ENCODE measurements at places on chromosomes 2 and 18.

- DNase-seq = no peak
Measured at GRCh38 chr2:55099493-55099877, 49.2 kb upstream of the RTN4 start.

DNA sequence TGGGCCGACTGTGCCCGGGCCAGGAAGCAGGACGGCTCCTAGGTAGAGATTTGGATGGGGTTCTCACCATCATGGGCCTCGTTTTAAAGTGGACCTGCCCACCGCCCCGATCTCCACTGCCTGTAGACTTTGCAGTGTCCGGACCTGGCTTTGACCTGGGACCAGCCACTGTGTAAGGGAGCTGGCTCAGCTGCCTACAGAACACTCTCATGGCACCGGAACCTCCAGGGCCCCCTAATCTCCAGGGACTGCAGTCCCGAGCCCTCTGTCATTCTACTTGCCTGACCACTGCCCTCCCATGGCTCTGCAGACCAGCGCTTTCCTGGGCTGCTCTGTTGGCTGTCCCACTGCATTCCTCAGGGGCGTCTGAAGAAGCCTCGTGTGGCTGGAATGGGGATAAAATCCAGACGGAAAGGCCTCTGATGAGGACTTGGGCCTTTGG is 120.8 kb downstream of the GLI2 start:
- peak; percentile 47 for DNase-seq

- DNase-seq = no peak
Measured at GRCh38 chr2:223768179-223768578, 69.2 kb downstream of the AP1S3 start.

- DNase-seq = no peak
Measured at GRCh38 chr2:44796771-44797170, 144.7 kb upstream of the SIX3 start.

GRCh38 chr2:54881759-54882158 is 158.3 kb downstream of the EML6 start:
- DNase-seq = no peak

DNA sequence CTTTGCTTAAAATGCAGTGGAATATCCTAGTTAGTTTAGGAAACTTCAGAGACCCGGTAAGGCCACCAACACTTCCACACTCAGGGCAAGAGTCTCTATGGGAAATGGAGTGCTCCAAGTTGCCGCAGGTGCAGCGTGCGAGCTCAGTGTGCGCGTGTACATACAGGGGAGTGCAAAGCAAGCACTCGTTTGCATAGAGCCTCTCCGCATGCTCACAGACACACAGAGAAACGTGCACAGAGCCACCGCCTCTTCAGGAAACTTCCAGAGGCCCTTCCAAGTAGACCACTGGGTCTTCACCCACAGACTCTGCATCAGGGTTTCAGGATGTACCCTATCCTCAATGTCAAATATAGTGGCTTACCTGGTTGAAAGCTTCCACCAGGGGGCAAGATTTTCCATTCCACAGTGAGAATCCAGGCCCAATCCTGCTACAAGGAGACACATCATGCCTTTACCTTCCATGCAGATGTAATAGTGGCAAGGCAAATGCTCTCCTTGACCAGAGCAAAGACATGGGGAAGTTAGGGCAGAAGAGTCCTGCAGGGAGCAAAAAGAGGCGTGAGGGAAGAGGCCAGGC is 513.0 kb upstream of the MYT1L start:
- no peak for DNase-seq

DNA sequence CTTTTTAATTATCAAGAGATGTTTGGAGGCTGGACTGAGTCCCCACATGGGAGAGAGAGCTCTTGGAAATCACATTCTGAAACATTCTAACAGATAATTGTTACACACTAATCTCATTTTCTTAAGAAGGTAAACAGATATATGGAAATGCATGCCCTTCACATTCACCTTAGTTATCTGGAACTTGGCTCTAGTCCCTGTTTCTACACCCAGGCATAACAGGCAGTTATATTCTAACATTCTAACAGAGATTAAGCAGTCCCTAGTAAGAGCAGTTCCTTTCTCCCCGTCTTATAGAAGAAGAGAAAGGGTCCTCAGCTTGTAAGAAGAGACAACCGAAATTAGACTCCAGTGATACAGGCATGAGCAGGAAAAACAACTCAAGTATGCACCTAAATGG is 385.4 kb downstream of the SOX11 start:
- no peak for DNase-seq

- no peak for DNase-seq
Measured at GRCh38 chr18:73966954-73967353, 180.7 kb downstream of the FBXO15 start.

DNA sequence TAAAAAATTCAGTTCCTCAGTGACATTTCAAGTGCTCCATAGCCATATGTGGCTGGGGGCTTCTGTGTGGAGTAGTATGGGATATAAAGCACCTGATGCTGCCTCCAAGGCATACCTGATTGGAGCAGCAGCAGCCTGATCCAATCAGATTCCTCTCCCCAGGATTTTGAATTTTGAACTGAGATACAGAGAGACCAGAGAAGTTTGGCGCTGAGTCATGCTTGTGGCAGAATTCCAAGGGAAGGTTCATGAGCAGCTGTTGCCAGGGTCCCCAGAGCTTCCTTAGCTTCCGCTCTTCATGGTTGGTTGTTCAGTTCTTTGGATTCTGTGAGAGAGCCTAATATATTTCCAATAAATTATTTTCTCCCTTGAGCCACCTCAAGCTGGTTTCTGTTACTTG is 29.0 kb upstream of the CFAP36 start:
- DNase-seq = peak; percentile 68
